Nephron progenitor cell (in vitro differentiated cells): ENCODE measurements at places on chromosomes 1 and 21.

DNA sequence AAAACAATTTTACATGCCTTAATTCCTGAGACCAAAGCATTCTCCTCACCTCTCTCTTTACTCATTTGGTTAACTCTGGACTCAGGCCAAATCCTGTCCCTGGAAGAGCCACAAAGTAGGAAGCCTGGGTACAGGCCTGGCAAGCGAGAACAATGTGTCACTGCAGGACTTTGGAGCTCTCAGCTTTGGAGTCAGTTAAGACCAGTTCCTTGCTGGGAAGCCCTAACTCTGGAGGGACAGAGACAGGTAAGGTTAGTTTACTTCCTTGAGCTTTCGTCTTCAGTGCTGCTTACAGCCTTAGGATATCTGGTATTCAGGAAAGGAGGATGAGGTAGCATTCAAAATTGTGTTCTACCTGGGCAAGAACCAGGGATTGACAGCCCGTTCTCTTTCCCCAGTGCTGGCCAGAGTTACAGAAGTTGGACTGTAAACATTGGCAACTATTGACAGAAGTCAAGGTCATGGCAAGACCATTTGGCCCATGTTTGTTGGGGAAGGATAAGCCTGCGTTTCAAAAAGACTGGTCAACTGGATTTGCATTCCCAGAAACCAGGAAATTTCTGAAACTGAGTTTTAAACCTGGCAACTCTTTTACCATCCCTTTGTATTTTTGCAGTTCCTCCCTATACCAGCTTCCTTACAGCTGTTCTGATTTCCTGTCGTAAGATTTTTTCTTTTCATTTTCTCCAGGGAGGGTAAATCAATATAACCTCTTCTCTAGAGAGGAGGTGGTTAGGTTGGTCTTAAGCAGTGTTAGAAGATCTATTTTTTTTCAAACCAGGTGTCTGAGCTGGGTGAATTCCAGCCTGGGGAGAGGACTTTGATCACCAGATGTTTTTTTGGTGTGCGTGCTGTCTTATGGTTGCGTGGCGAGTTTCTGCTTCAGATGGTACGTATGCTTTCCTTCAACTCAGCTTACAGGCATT is at the start of gene C4BPB:
Gene C4BPB (plus strand): TSS at position 160 of the 926 bp plus-strand sequence. CDS start 672 bp downstream, at position 832.
- DNase-seq = no peak

GRCh38 chr21:34088752-34089151 is 15.4 kb downstream of the MRPS6 start:
- DNase-seq = no peak

DNA sequence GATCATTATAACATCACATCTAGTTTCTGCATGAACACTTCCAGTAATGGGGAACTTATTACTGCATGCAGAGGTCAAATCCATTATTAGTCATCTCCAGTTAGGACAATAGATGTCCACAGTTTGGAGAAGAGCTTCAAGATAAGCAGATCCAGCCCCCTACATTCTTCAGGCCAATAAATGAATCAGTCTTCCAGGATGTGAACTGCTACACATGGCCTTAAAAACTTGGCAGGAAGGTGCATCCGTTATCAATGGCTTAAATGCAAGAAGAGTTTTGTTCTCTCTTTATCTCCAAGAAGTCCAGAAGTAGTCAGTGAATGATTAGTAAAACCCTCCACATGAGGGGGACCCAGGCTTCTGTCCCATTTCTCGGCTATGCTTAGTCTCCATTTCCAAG is 70.8 kb downstream of the DMRTA2 start:
- no peak for DNase-seq

DNA sequence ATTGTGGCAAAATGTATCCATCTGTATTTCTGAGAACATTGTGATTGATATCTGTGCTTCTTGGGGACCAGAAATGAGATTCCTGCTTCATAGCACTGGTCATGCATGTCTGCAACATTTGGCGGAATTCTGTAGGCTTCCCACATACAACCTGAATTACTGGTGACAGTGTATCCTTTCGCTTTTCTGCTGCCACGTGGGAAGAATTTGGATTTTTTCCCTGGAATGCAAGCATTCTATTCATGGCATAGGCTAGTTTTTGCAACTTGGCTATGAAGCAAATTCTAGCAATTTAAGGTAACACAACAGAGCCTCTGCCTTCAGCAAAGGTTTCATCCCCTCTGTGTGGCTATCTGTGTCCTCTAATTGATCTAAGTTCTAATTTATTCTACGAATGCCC is 85.9 kb downstream of the BCAR3 start:
- no peak for DNase-seq

DNA sequence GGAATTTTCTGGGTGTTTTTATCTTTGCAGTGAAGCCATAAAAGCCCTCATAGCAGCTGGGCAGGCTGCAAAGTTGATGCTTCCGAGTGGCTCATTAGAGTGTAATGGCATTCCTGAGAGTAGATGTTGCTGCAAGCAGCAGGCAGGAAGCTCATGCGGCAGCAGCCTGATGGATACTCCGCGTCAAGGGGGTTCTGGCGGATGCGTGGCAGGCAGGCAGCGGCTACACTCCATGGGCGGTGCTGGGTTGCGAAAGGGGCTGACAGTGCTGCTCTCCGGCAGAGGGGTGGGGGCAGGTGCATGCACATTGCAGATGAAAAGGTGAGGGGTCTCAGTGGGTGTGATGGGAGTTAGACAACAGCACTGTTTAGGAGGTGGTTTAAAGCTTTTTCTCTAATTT is 93.2 kb upstream of the AJAP1 start:
- DNase-seq = peak; percentile 26

DNA sequence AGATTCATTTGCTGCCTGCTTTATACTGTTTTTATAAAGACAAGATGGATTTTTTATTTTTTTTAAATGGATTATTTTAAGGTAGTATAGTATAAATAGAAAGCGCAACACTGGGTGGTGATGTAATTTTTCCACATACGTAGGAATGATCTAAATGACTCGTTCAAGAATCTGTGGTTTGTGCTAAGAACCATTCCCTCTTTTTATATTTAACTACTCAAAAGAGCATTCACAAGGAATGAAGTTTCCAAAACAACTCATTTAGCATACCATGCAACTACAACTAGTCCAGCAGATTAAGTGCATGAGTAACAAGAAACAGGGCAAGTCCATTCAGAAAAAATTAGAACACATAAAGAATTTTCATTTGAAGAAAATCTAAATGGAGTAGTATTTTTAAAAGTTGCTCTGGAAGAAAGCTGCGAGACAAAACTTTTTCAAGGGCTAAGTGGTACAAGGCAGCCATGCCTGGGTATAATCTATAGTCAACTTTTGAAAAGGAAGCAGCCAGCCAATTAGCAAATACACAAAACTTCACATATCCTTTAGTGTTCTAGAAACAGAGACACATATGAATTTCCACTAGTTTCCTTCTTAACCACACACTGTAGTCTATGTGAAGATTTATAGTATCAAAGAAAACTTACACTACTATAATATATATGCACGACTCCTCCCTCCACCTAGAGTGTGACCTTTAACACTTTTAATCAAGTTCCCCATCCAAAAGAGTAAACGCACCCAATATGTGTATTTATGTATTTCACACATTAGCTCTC is 23.4 kb downstream of the GTF2B start:
- DNase-seq = no peak

DNA sequence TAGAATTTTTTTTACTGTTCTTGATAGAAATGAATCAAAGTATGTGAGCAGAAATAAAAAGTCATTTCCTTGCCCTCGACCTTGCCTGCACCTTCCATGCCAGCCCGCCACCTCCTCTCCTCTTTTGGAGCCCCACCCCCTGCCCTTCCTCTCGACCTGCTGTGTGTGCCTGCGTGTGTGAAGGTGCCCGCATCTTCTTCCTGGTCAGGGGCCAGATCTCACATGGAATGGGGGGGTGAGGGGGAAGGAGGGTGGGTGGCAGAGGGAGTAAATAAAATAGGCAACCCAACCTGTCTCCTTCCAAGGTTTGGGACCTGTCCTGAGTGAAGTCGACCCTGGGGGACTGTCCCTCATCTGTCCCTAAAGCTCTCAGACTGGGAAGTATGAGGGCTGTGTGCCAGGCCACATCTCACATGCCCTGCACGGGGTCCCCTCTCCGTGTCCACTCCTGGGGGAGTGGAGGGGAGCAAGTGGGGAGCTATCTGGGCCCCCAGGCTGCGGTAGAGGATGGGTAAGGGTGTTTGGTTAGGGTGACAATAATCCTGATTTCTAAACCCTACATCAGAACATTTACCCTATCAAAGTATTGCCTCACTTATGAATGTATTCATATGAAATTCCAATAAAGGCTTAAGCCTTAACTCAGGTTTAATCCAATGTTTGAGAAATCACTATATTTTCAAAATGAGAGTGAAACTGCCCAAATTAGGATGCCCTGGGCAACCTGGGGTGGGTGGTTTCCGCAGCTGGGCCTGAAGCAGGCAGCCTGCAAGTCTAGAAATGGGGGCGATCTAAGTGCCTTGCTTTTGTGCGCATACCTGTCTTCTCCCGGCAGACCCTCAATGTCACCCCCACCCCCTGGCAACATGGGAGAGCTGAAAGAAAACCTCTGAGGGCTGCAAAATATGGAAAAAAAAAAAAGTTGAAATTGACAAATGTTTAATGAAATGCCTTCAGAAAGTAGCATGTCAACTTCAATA is 15.4 kb downstream of the AMPD2 start:
- DNase-seq = no peak

- no peak for DNase-seq
Measured at GRCh38 chr1:217885181-217885580, 254.0 kb downstream of the SPATA17 start.

GRCh38 chr1:18581420-18581880 is 49.2 kb upstream of the PAX7 start:
- DNase-seq = peak; percentile 79

GRCh38 chr1:8563944-8564537 is 246.1 kb downstream of the SLC45A1 start:
- no peak for DNase-seq

DNA sequence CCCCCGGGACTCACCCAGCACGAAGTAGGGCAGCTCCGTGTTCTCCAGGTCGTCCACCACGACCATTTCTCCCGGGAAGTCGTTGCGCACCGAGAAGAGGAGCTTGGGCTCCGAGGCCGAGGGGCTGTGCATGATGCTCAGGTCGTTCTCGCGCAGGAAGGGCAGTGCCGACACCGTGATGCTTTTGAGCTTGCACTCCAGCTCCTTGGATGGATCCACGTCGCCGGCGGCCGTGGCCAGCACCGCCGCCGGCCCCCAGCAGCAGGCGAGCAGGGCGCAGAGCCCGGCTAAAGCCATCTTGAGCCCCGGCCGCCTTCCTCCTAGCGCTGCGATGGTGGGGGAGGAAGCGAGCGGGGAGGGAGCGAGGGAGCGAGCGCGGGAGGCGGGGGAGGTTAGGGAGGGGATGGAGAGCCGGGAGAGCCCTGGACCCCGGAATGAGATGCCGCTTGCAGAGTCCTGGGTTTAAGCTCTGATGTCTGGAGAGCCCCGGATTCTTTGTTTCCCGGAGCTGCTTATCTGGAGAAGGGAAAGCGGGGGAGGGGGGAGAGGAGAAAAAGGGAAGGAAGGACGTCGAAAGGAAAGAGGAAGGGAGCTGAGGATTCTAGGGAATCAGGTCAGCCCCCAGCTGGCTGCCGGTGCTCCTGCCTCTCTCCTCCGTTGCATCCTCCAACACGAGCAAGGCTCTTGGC is at the start of gene ASTN1:
Gene ASTN1 (minus strand): TSS at position 333 of the 689 bp plus-strand sequence. CDS start 36 bp downstream, at position 297.
- DNase-seq = peak; percentile 78

- no peak for DNase-seq
Measured at GRCh38 chr1:75053207-75053606, 81.0 kb upstream of the LHX8 start.

DNA sequence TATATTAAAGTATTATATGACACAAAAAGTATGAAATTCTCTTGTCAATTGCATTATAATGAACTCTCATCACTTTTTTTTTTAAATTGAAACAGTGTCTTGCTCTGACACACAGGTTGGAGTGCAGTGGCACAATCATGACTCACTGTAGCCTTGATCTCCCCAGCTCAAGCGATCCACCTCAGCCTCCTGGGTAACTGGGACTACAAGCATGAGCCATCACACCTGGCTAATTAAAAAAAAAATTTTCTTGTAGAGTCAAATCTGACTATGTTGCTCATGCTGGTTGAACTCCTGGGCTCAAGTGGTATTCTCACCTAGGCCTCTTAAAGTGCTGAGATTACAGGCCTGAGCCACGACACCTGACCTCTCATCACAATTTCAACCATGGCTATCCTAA is 259.3 kb downstream of the S1PR1 start:
- DNase-seq = no peak

DNA sequence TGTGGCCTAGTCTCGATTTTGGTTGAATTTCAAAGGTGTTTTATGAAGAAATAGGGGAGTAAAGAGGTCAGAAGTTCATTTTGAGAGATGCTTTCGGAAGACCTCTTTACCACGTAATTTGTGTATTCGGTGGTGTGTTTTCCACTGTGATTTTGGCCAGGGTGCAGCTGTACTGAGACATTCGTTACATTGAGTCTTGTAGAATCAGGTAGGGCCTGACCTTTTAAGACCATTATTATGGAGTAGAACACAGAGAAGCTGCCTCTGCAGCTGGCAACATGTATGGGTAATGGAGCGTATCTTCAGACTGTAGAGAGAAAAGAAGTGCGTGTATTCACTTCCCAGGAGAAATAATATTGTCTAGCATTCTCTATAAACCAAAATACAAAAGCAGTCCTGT is 326.5 kb downstream of the PDE4B start:
- no peak for DNase-seq

- peak; percentile 51 for DNase-seq
Measured at GRCh38 chr1:232979558-232979957, 29.1 kb downstream of the NTPCR start.

- no peak for DNase-seq
Measured at GRCh38 chr1:118210051-118210722, 25.2 kb upstream of the SPAG17 start.

GRCh38 chr1:31648641-31649357 is 4.1 kb upstream of the PEF1 start:
- DNase-seq = no peak

- no peak for DNase-seq
Measured at GRCh38 chr1:103461161-103462105, 64.1 kb upstream of the RNPC3 start.

DNA sequence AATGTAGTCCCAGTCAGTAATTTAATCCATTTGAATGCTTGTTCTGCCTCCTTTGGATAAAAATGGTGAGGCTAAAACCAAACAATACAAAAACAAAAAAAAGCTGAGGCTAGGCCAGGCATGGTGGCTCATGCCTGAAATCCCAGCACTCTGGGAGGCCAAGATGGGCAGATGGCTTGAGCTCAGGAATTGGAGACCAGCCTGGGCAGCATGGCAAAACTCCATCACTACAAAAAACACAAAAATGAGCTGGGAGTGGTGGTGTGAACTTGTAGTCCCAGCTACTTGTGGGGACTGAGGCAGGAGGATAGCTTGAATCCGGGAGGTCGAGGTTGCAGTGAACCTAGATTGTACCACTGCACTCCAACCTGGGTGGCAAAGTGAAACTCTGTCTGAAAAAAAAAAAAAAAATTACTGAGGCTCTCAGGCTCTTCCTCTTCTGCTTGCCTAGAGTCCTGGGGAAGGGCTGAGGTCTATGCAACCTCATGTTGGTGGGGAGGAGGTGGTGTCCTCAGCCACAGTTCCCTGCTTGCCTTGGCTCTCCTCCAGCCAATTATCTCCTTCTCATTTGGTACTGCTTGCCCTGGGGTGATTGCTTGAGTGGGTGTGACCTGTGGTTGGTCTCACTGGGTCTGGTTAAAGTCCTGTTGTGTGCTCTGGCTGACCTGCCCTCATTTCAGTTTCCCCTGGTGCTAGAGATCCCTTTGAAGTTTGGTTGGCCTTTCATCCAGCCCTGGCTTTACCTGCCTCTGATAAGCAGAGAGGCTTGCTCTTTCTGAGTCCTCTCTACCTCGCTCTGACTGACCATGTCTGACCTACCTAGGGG is 20.9 kb downstream of the S1PR1 start:
- no peak for DNase-seq

GRCh38 chr1:234395297-234395696 is 22.0 kb downstream of the COA6 start:
- no peak for DNase-seq
